Naive thymus-derived CD8-positive, alpha-beta T cell (primary cell): ENCODE measurements at places on chromosomes 11 and 22.

DNA sequence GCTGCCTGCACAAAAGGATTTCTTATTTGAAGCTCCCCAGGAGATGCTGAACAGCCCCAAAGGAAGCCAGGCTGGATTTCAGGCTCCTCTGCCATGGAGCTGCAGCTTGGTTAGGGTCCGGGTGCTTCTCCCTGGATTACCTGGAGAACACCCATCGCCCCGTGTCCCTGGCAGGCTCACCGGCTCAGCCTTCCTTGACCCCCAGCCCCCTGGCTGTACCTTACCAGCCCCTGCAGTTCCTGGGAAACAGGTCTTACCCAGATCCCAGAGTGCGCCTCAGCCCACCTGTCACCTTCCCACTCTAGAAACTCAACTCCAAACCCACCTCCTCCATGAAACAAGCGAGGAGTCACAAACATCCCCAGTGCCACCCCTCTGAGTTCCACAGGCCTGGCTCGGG lies 45.3 kb upstream of the CD5 start:
- no peak for DNase-seq

DNA sequence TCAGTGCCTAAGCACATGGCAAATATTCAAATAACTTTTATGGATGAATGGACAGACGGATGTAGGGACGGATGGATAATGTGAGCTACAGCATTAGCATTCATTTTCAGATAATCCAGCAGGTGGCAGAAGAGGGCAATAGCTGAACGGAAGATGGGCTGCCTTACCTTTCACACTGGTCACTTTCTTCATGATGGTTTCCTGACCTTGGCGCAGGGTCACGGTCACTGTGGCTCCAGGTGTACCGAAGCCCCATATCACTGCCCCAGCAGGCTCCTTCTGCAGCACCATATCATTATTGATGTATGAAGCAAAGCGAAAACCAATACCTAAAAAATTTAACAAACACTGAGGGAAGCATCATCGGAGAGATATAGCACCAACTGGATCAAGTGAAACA lies 4.3 kb downstream of the SIAE start:
- DNase-seq = peak; percentile 5

DNA sequence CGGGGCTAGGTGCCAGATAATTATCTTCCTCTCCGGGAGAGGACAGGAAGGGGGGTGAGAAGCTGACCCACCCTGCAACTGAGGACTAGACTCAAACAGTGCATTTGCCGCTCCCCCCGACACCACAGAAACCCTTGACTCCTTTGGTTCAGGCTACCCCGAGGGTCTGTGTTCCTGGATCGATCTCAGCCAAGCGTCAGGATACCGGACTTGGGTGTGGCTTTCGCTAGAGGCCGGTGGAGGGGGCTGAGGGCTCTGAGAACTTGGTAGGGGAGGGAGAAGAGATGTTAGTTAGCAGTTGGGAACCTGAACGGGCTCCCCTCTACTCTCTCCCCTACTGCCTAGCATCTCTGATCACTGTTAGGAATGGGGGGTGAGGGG lies 840 bp downstream of the SEZ6L start:
- no peak for DNase-seq

GRCh38 chr22:25282671-25283561 lies 63.5 kb downstream of the CRYBB2 start:
- no peak for DNase-seq
